ENCODE measurements at places on chromosomes 7 and 10.

DNA sequence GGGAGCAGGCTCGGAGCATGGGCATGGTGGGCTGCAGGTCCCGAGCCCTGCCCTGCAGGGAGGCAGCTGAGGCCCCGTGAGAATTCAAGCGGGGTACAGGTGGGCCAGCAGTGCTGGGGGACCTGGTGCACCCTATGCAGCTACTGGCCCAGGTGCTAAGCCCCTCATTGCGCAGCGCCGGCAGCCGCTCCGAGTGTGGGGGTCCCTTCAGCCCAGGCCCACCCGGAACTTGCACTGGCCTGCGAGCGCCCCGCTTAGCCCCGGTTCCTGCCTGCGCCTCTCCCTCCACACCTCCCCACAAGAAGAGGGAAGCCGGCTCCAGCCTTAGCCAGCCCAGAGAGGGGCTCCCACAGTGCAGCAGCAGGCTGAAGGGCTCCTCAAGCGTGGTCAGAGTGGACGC, 250.7 kb downstream of the CRPPA start:
- DNase-seq: no peak

DNA sequence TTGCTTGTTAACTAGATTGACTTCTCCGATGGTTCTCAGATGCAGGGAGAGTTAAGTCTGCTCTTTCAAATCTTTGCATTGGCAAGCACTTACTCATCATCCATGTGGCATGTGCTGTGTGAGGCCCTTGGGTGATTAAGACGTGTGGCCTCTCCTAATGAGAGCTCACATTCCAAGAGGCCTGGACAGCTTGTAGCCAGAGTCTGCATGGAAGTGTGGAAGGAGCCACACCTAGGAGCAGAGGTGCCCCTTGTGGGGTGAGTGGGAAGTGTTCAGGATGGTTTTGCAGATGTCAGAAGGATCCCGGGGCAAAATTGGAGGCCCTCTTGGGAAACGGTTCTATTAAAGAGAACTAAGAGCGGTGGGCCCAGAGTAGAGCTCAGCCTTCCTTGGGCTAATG, 225.9 kb downstream of the PAXIP1 start:
- no peak for DNase-seq

GRCh38 chr10:131050162-131050766, 261.3 kb downstream of the TCERG1L start:
- no peak for DNase-seq

- no peak for DNase-seq
Measured at GRCh38 chr10:69838418-69838817, 36.7 kb downstream of the COL13A1 start.

GRCh38 chr7:45461026-45461425, 113.1 kb upstream of the ADCY1 start:
- DNase-seq: no peak
